ENCODE measurements at places on chromosomes 4 and X. TPM values are rescaled to one million over a fixed set of nuclear protein-coding genes. Genes with fewer than 3 reads are reported as not detected.

CT45A3 gene
- total RNA-seq = not detected

LPAR4 gene
- total RNA-seq = 2.8 TPM

CRMP1 gene
- total RNA-seq = under 0.01 TPM

BMPR1B gene
- total RNA-seq = 0.54 TPM

SYP gene
- total RNA-seq = 0.39 TPM

UNC5C gene
- total RNA-seq = 2.5 TPM

PNMA6A gene
- total RNA-seq = 0.54 TPM

DCAF8L2 gene
- not detected for total RNA-seq

MPP1 gene
- total RNA-seq = 18.6 TPM

Data from articular chondrocyte of knee joint (primary cell).